ENCODE measurements at places on chromosomes 11 and 22.

DNA sequence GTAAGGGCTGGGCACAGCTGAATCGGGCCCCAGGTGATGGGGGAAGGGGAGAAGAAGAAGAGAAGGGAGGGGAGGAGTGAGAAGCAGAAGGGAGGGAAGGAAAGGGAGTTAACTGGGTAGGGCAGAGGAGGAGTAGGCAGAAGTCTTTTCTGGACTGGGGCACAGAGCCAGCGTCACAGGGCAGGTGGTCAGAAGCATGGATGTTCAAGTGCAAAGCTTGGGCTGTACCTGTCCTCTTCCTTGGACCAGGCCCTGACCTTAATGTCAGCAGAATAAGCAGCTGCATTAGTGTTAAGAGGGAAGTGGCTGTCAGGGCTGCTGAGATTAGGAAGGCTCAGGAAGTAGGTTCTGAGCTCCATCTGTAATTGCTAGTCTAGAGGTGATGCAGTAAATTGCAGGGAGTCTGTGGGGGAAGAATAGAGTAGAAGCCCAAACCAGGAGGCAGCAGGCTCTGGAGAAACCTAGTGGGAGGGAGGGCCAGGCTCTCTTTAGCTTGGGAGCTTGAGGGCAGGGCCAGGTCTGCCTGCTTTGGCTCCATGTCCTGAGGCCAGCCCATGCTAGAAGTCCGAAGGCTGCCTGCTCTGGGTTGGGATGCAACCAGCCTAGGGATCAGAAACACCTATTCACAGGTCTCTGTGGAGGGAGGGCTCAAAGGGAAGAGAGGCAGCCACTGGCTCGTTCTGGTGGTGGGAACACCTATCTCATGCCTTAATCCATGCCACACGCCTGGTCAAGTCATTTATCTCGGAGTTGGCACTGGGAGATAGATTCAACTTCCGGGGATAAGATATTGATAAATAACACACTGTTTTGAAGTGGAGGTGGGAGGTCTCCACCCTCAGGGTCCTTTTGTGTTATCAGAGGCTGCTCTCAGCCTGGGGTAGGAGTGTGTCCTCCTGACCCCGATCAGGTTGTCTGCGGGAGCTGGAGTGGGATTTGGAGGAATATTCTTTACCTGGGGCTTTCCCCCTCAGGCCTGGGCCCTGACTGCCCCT, 1.7 kb upstream of the UCP3 start:
- no peak for DNase-seq

DNA sequence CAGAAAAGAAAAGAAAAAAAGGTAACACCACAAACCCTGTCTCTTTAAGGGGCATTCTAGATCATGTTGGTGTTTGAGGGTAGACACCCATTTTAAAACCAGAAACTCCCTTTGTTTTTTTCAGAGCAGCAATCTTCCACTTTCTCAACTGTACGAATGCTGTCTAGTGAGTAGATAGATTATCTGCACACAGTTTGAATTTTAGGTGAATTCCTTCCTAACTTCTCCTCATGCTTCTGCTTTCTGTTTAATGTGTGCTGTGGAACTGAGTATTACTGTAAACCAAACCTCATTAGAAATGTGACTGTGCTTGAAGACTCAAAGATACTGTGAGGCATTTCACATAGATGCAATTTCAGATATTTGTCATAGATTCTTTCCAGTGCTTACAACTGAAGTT, 102.4 kb downstream of the PRMT3 start:
- DNase-seq: no peak

- DNase-seq: no peak
Measured at GRCh38 chr22:34579519-34579918, 486.4 kb upstream of the ISX start.

DNA sequence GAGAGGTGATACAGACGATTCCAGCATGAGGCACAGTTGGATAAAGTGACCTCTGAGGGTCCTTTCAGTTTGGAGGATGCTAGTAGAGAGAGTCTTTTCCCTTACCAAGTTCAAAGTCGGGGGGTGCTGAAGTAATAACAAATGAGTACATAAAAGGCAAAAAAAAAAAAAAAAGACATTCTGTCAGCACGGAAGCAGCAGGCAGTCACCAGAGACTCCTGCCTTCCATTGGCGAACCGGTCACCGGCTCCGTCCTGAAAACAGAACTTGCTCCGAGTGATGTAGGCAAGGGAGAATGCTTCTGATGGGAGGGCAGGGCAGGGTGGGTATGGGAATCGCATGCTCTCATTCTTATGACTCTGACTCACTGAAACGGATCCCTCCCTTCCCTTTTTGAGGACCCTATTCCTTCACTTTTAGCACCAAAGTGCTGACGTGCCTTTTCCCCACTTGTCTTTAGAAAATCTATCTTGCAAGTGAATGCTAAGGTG, 65.9 kb downstream of the PRR5L start:
- DNase-seq: no peak

DNA sequence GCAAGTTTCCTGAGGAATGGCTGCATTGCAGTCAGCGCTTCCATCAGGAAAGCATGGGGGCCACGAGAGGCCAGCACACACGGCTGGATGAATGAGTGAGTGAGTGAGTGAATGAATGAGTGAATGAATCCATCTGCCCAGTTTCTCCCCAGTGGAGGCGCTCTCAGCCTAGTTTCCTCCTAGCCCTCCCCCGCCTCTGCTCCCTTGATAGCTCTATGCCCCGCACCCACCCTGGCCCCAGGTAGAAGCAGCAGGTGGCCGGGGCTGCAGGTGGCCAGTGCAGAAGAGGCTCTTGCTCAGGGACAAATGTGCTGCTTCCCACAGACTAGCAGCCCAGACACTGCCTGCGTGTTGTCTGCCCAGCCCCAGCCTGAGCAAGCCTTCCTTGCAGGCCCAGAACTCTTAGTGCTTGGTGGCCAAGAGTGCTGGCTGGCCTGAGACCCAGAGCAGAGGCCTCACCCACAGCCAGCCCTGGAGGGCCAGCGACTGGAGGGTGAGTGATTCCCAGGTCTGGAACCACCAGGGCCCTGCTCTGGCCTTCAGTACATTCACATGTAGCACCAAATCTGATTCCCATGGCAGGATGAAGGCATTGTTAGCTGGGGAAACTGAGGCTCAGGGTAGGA, 31.1 kb upstream of the PDGFB start:
- no peak for DNase-seq

DNA sequence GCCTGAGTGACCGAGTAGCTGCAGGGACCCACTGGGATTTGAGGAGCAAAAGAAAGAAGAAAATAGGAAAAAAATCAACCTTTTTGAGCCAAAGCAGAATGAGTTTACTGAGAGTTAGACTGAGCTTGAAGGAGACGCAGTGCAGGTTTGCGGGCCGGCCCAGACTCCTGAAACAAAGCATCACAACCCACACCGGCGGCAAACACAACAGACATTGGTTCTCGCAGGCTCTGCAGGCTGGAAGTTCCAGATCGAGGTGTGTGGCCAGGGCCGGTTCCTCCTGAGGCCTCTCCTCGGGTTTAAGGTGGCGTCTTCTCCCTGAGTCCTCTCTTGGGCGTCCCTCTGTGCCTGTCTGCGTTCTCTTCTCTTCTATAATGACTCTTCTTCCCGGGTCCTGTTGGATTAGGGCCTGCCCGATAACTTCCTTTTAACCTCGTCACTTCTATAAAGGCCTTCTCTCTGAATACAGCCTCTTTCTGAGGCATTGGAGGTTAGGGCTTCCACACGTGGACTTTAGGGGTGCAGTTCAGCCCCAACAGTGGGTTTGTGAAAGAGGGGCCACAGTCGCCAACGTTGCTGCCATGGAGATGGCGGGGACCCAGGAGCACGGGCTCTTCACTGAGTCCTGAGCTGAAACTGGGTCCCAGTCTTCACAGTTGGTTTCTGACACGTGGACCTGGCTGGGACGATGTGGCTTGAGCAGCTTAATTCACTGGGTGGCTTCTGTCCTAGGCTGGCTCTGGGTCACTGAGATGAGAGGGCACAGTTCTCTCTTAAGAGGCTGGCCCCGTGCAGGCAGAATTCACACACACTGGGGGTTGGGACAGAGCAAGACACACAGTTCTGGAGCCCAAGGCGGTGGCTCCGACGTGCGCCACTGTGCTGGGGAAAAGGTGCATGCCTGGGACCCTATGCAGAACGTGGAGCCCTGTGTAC, 1047.7 kb downstream of the BRD1 start:
- no peak for DNase-seq

GRCh38 chr11:12716816-12717215, 42.6 kb downstream of the TEAD1 start:
- no peak for DNase-seq

DNA sequence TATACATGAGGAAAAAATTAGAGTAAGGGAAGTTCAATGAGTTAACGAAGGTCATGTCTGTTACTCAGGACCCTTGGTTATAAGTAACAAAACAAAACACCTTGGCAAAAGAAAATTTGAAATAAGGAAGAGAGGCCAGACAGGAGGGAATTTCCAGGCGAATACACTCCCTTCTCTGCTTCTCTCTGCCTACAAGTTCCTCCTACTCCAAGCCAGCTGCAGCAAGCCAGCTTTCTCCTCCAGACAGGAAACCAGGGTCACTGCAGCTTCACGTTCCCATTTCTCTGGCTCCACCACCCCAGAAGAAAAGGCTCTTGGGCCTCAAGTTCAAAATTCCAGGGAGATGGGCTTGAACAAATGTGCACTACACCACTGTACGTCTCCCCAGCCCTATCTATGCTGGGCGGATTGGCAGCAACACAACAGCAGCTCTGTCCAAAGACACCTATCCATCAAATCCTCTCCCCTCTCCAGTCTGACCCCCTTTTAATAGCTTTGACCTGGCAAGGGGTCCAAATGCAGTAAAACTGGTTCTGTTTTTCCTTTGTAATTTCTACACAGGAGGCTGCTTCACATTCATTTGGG, 27.7 kb downstream of the SMCO4 start:
- no peak for DNase-seq

DNA sequence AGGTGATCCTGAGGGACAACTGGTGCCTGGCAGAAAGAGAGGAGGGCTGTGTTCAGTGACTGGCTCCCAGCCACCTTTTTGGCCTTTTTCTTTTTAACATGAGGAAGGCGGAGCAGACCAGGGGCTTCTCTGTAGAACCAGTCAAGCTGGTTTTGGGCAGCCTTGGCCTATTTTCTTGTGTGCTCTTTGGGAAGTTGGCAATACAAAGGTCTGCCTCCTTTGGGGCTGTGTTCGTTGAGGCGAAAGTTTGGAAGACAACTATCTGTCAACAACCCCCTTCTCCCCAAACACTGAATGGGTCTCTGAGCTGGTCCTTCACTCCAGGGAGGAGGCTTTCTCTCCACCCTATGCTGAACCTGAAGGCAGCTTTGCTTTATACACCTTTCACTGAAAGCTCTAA, 8.5 kb downstream of the MARK2 start:
- no peak for DNase-seq

- no peak for DNase-seq
Measured at GRCh38 chr11:67463186-67463585, 5.9 kb downstream of the TMEM134 start.

DNA sequence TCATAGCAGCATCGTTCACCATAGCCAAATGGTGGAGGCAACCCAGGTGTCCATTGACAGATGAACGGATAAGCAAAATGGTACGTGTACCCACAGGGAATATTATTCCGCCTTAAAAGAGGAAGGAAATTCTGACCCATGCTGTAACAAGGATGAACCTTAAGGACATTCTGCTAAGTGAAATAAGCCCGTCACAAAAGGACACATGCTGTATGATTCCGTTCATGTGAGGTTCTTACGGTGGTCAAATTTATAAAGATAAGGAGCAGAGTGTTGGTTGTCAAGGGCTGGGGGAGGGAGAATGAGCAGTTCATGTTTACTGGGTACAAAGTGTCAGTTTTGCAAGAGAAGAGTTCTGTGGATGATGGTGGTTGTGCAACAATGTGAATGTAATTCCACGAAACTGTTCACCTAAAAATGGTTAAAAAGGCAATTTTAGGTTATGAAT, 26.3 kb downstream of the APOL1 start:
- no peak for DNase-seq

GRCh38 chr22:30423301-30423958, 2.1 kb upstream of the MTFP1 start:
- no peak for DNase-seq

DNA sequence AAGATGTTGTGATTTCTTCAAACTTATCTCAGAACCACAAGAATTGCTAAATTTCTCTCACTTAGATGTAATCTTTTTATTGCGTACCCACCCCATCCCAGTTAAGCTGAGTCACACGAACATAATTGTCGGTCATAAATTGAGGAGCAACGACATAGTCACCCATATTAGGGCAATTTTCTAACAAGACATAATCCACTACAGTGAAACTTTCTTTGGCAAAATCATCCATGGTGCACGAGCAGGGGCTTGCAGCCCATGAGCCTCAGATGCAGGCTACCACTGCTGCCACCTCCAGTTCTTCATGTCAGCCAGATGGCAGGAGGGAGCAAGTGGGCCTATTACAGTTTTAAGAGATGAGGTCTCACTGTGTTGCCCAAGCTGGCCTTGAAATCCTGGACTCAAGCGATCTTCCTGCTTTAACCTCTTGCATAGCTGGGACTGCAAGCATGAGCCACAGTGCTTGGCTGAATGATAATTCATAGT, 70.3 kb upstream of the GRK2 start:
- DNase-seq: no peak

DNA sequence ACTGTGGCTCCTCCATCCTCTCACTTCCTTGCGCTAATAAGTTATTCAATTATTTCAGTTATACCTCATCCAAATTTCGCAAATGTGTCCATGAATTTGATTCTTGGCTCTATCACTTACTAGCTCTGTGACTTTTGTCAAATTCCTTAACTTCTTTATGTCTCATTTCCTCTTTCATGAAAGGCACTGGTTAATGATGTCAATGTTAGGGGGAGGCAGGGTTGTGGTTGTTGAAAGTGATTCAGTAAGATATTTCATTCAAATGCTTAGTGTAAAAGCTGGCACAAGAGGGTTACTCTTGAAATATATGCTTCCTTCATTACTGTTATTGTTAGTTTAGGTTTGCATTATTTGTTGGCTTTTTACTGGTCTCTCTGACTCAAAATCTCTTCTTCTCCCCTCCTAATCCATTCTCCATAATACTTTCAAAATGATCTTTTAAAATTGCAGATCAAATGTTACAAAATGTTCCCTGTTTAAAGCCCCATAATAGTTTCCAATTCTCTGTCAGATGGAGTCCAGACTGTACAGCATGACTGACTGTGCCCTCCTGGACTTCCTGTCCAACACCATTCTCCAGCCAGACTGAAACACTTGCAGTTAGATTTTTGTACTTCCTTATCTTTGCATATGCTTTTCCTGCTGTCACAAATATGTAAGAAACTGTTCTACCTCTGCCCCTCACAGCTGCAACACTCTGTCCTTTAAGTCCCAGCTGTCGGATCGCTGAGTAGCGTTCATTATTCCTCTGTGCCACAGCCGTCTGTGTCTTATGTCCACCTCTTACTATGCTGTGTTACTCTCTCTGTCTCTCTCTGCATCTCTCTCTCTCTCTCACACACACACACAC, 510.6 kb upstream of the RAG2 start:
- DNase-seq: no peak

- no peak for DNase-seq
Measured at GRCh38 chr22:27041745-27042310, 384.4 kb downstream of the MIAT start.

Measured in GOT3 (cell line).